Germinal center (tissue), 1 donor: ENCODE measurements at places on chromosomes 4 and X.

DNA sequence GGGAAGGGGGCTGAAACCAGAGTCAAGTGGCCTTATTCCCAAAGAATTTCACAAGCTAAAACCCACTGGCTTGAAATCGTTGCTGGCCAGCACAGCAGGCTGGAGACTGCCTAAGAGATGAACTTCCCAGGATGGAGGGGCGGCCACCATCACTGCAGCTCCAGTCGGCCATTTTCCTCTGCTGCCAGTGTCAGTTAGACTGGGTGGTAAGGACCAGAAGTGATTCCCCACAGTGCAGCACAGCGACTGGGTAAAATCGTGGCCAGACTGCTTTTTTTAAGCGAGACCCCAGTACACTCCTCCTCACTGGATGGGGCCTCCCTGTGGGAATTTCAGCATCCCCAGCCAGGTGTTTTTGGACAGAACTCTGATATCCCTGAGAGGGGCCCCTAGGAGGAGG, 428.0 kb downstream of the SPIN4 start:
- DNase-seq = no peak

- no peak for DNase-seq
Observed at GRCh38 chrX:39936886-39937770, 160.6 kb downstream of the BCOR start.

DNA sequence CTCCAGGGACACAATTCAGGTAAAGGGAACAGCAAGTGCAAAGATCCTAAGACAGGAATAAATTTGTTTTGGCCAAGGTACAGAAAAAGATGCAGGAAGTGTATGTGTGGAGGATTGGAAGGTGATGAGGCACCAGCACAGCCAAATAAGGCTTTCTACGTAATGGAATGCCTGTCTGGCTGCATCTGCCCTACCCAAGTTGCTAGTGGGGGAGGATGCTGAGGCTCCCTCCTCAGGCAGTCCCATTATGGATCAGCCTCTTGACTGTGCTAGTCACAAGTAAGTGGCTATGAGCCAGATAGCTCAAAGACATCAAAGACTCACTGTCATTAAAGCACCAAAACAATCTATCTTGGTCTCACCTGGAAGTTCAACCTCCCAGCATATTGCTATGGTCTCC, 300.9 kb upstream of the FAT4 start:
- DNase-seq = no peak

DNA sequence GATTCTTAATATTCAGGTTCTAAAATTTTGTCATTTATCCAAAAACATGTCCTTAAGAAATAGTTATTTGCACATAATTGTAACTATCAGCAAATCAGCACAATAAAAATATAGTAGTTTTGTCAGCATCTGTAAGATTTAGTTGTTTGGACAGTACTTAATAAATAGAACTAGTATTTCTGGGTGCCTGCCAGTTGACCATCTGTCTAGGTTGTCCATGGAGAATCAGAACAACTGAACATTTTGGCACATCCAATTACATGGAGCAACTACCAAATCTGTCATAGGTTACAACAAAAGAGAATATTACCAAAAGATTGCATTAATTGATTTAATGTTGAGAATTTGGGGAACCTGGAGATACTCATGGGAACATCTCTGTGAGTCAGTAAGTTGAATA, 305.5 kb upstream of the TACR3 start:
- DNase-seq = no peak

DNA sequence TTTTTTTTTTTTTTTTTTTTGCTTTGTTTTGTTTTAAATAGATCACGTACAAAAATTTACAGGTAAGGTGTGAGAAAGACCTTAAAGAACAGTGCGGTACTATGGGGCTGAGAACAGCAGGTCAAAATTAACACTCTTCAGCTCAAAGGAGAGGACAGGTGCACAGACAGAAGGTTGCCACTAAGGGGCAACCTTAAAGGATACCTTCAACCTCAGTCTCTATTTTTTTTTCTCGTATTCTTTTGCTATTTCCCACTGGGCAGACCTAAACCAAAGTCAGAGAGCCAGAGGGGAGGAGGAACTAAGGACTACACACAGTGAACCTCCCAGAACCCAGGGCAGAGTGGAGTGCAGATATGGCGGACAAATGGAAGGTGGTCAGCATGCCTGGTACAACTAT, 1984.3 kb upstream of the IGFBP7 start:
- DNase-seq = no peak

DNA sequence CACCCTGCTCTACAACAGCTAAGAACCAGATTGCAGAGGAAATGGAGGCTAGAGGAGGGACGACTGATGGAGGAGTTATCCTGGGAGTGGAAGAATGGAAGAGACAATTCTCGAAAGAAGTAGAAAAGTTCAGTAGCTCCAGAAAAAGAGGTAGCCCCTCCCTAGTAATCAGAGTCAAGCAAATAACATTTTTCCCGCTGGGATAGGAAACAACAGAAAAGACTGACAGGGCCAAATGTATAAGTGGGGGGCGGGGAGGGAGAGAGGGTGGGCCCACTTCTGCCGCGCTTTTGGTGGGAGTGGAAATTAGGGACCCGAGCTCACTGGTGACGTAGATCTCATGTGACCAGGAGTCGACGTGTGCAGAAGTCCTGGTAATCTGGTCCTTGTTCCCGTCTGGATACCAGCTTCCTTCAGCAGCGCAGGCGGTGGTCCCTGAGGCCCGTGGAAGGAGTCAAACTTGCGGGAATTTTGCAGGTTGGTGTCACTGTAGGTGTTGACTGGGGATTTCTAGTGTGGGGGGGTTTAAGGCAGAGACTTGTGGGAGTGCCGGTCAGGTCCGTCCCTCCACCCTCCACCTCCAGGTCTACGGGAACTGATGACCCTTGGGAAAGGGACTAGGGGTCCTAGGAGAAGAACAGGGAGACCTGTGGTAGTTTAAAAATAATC, at the start of gene TCEAL9:
TCEAL9 (plus strand) TSS at position 377 of the 669 bp plus-strand sequence. CDS start 1,179 bp downstream, outside the sequence.
- no peak for DNase-seq

- no peak for DNase-seq
Observed at GRCh38 chr4:18057821-18058533, 36.4 kb upstream of the LCORL start.

DNA sequence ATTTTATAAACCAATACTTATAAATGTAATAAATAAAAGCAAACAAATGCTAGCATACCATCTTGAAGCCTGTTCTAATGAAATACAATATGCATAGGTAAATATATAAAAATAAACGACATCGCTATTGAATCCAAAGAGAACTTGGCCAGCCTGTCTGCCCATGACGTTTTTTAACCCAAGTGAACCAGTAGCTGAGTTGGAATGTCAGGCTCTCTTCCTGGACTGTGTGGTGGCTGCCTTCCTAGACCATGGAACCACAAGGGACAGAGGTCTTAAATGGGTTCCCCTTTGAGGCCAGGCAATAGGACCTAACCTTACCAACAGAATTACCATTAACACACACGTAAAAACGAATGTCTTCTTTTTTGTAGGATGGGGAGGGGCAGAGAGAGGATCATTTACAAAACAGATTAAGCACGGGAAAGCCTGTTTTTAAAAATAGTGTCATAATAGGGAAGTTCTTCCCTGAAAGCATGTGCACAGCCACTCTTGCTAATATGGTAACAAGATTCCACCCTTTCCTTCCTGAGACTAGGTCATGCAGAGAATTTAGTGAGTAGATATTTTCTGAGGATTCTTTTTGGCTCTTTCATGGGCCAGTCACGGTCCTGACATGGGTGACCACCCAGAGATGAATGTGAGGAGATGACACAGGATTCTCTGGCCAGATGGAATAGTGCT, 69.4 kb upstream of the ACSL1 start:
- no peak for DNase-seq

DNA sequence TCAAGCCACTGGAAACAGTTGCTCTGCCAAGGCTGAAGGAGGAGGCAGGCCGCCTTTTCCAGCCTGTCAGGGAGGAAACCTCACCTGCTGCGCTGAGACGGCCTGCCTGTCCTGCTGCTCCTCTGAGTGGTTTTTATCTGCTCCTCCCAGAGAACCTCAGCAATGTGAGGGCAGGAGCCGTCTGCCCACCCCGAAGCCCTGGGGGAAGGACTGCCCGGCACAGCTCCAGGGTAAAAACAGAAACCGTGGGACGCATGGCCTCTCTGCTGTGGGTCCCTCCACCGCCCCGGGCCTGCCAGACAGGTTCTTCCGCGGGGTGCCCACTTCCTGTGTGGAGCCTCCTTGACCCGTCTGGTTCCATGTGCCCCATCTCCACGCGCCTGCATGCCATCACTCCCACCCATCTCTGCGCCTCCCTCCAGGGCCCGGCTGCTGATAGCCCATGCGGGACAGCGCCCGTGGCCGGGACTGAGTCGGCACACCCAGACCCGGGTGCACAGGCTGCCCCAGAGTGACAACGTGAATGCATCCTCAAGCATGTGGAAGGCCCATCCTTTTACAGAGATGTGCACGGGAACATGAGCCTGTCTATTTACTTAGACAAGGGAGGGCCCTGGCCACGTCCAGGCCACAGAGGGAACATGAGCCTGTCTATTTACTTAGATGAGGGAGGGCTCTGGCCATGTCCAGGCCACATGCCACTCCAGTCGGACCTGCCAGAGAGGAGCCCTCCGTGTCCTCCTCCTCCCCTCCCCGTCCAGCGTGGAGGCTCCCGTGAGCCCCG, 4.0 kb upstream of the SLC49A3 start:
- no peak for DNase-seq

DNA sequence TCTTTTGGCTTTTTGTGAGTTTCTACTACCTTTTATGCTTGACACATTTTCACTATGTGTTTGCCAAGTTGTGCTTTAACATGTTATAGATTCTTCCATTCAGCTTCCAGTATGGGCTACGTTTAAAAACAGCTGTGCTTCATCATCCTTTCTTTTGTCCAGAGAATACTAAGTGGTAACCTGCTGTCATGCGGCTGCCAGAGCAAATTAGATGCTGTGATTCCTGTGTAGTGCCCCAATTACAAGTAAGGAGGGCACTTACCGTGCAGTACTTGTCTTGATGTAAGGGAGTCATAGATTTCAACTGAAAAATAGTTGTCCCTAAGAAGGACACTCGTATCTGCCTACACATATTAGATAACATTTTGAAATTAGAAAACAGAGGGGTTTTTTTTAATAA, 531.8 kb upstream of the GALNTL6 start:
- DNase-seq = no peak
